ENCODE measurements at places on chromosomes 5 and 9. TPM values are rescaled to one million over a fixed set of nuclear protein-coding genes. Genes with fewer than 3 reads are reported as not detected.

DNA sequence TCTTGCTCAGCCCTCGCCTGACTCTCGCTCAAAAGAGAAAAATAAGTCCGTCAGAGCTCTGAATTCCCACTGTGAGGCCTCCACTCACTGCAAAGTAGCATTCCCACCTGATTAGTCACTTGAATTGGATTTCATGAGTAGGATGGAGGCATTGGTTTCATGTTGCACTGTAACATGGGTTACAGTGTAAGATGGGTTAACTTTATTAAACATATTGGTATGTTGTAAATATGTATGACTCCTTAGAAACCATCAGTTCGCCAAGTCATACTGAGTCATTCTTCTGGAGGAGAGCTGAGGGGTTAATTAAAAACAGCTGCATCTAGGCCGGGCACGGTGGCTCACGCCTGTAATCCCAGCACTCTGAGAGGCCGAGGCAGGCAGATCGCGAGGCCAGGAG, 93.8 kb upstream of the BNC2 start:
- H3K27ac ChIP-seq, result no peak overlapping the region
- no peaks in the 10 kb centered on the region for H3K4me1 ChIP-seq
- H3K36me3 ChIP-seq, result no peaks in the 10 kb centered on the region
- H3K27me3 ChIP-seq, result no peaks in the 10 kb centered on the region
- DNase-seq, result no peak

DNA sequence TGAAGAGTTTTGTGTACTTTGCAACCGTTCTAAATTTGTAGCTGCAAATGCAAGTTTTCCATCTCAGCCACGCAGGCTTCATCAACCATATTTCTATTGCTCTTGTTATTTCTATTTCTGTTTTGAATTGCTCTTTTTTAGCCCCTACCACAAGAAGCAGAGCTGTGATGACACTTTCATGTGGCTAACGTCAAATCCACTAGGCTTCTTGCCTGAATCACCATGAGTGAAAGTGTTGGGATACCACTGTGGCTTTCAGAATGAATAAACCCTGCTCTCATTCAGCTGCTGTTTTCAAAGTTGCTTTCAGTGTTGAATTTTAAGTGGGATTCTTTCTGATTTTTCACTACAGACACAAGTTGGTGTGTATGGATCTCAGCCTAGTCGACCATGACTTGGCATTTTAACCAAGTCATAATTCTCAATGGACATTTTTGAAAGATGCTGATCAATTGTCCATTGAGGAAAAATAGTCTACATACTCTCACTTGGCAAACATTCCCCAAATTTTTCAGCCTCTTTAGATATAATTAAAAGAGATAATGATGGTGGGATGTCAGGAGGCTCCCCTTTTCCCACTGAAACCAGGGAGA, 41.0 kb upstream of the MTAP start:
- H3K36me3 ChIP-seq, result no peaks in the 10 kb centered on the region
- no peak for DNase-seq
- H3K4me1 ChIP-seq, result no peaks in the 10 kb centered on the region
- peaks cover 3% of the 10 kb centered on the region for H3K27me3 ChIP-seq
- no peak overlapping the region for H3K4me3 ChIP-seq

- H3K36me3 ChIP-seq, result no peaks in the 10 kb centered on the region
- peaks cover 22% of the 10 kb centered on the region for H3K4me1 ChIP-seq
- H3K27me3 ChIP-seq, result no peaks in the 10 kb centered on the region
- H3K4me3 ChIP-seq, result no peak overlapping the region
- H3K27ac ChIP-seq, result no peak overlapping the region
- DNase-seq, result no peak
These were observed 51.8 kb downstream of the DUSP1 start for GRCh38 chr5:172719211-172719610.

DNA sequence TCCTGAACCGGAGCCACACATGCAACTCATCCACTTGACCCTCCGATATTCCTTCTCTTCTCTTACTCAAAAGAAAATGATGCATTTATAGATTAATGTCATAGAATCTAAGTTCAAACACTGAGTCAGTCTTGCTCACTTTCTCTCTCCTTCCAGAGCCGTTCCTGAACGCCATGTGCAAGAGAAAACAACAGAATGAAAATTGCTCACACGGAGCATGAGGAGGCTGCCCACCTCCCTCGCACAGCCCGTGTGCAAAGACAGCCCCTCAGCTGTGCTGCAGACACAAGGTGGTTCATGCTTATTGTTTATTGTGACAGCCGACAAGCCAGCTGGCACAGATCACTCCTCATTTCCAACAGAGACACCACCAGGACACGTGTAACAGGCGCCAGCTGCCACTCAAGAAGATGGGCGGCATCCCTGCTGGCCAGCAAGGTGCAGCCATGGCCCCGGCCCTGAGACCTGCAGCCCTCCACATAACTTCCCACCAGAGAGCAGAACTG, 290.8 kb downstream of the GLIS3 start:
- H3K4me3 ChIP-seq, result no peak overlapping the region
- H3K27me3 ChIP-seq, result peaks cover 2% of the 10 kb centered on the region
- no peak overlapping the region for H3K27ac ChIP-seq
- H3K36me3 ChIP-seq, result no peaks in the 10 kb centered on the region
- no peaks in the 10 kb centered on the region for H3K4me1 ChIP-seq

DNA sequence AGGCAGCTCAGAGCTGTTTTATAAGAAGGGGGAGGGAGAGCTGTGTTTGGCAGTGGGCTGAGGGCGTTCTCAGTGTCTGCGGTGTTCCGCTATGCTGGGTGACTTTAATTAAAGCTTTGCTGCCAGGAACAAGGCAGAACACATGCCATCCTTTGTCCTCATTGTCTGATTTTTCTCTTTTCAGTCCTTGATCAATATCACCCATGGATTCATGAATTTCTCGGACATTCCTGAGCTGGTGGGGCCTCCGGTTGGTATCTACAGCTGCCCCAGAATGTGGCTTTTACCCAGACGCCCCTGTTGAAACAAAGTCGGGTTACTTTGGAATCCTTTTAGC, 66.5 kb upstream of the TGFBR1 start:
- no peak for DNase-seq
- no peaks in the 10 kb centered on the region for H3K36me3 ChIP-seq
- H3K27me3 ChIP-seq, result no peaks in the 10 kb centered on the region
- H3K4me3 ChIP-seq, result no peak overlapping the region

GRCh38 chr9:101460965-101461364, 25.4 kb upstream of the ALDOB start:
- H3K27me3 ChIP-seq, result peaks cover 2% of the 10 kb centered on the region
- H3K4me3 ChIP-seq, result no peak overlapping the region
- H3K27ac ChIP-seq, result no peak overlapping the region
- H3K4me1 ChIP-seq, result no peaks in the 10 kb centered on the region

DNA sequence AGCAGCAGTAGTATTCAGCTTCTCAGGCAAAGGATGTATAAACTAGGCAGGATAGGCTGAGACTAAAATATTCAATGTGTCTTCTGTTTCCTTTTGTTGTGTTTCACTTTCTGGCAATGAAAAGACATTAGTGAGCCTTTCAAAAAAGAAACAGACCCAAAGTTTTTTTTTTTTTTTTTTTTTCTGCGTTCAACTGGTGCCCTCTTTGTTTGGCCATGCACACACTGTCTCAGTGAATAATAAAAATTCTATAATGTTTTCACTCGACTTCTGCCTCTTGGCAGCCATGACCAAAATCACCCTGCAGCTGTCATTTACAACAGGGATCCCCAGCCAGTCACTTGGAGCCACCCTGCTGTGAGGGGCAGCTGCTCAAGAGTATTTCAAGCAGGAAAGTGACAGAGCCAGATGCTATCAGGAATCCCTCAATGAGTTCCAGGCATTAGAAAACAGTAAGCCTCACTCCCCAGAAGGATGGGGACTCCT, 44.0 kb upstream of the MAN2A1 start:
- H3K36me3 ChIP-seq, result no peaks in the 10 kb centered on the region
- DNase-seq, result no peak
- H3K27ac ChIP-seq, result no peak overlapping the region
- no peaks in the 10 kb centered on the region for H3K4me1 ChIP-seq
- H3K27me3 ChIP-seq, result peaks cover 2% of the 10 kb centered on the region
- no peak overlapping the region for H3K4me3 ChIP-seq

DNA sequence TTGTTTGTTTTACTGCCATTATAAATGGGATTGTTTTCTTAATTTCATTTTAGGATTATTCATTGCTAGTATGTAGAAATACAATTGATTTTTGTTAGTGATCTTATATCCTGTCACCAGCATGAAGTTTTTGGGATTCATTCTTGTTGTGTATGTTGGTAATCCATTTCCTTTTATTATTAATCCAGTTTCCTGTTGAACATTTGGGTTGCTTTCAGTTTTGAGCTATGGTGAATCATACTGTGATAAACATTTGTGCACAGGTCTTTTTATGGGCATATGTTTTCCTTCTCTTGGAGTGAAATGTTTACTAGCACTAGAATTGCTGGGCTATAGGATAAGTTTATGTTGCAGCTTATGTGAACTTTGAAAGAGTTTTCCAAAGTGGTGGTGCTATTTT, 69.6 kb downstream of the MAN2A1 start:
- no peak overlapping the region for H3K4me3 ChIP-seq
- DNase-seq, result peak; percentile 89
- H3K36me3 ChIP-seq, result peaks cover 2% of the 10 kb centered on the region
- peaks cover 10% of the 10 kb centered on the region for H3K4me1 ChIP-seq
- peak overlapping the region; percentile 67 for H3K27ac ChIP-seq

DNA sequence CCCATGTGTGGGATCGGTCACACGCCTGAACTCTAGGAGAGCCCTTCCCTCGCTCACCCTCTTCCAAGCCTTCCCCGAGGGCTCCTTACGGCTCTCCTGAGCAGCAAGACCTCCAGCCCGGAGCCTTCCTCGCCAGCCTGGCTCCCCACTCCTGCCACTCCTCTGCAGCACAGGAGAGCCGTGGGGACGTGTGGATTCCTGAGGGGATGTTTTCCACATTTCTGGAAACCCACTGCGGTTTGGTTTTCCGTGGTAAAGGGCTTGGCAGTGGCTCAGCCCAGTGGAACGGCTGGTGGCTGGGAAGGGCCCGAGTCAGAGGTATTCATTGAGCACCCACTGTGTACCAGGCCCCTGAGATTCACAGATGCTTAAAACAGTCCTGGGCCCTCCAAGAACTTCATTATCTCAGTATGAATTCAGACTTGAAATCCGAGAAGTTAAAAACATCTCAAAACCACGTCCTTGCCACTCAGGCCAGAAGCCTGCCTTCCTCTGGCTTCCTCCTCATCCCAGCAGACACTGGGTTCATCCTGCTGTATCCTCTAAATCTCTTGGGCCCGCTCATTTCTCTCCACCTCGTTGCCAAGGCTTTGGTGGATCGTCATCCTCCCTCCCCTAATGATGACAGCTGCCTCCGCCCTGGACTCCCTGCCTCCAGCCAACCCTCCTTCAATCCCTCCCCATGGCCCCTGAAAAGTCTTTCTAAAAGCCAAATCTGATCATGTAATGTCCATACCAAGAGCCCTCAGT, 109.6 kb downstream of the FGF18 start:
- no peaks in the 10 kb centered on the region for H3K4me1 ChIP-seq
- DNase-seq, result no peak
- peaks cover 4% of the 10 kb centered on the region for H3K27me3 ChIP-seq
- no peaks in the 10 kb centered on the region for H3K36me3 ChIP-seq

GRCh38 chr5:142046191-142046590, 33.4 kb upstream of the GNPDA1 start:
- peaks cover 4% of the 10 kb centered on the region for H3K27me3 ChIP-seq
- no peaks in the 10 kb centered on the region for H3K4me1 ChIP-seq
- no peak overlapping the region for H3K4me3 ChIP-seq

DNA sequence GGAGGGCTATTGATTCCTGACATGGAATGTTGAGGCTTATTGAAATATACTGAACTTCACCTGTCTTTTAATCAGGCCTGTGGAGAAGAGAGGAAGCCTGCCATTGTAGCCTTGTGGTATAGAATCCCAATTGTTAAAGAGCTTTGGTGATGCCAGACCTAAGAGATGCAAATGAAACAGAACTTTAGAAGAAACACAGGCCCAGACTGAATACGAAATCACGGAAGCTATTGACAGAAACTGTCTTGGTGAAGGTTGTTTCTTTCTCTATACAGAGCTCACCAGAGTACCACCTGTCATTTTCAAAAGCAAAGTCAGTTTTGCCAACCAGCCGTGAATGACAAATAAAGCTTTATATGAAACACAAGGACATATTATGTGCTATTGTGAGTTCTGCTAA, 660.3 kb downstream of the ISL1 start:
- no peak for DNase-seq
- H3K27me3 ChIP-seq, result no peaks in the 10 kb centered on the region
- no peak overlapping the region for H3K27ac ChIP-seq
- H3K4me1 ChIP-seq, result no peaks in the 10 kb centered on the region
- no peaks in the 10 kb centered on the region for H3K36me3 ChIP-seq
- H3K4me3 ChIP-seq, result no peak overlapping the region

DNA sequence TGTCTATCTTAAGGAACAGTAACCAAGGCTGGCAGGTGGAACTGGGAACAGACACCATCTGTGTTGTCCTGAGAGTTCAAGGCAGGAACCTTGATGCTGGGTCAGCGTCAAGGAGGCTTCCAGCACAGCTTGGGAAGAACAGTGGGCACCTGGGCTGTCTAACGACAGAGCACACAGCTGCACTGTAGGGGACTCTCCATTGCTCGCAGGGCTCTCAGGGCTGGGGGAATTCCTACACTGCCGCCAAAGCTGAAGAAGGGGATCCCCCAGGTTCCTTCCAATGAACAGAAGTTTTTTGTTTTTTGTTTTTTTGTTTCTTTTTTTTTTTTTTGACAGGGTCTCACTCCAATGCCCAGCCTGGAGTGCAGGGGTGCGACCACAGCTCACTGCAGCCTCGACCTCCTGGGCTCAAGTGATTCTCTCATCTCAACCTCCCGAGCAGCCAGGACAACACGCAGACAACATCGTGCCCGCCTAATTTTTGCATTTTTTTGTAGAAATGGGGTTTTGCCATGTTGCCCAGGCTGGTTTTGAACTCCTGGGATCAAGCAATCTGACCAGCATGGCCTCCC, 81.9 kb downstream of the PTPN3 start:
- DNase-seq, result no peak
- H3K36me3 ChIP-seq, result no peaks in the 10 kb centered on the region
- H3K27me3 ChIP-seq, result no peaks in the 10 kb centered on the region
- no peak overlapping the region for H3K27ac ChIP-seq

- H3K36me3 ChIP-seq, result no peaks in the 10 kb centered on the region
- H3K4me1 ChIP-seq, result no peaks in the 10 kb centered on the region
- H3K4me3 ChIP-seq, result no peak overlapping the region
- DNase-seq, result no peak
- H3K27me3 ChIP-seq, result no peaks in the 10 kb centered on the region
- no peak overlapping the region for H3K27ac ChIP-seq
These were observed 230.9 kb downstream of the GAS1 start for GRCh38 chr9:86716326-86716922.

GRCh38 chr5:79209505-79209904, 26.4 kb upstream of the JMY start:
- H3K4me1 ChIP-seq, result peaks cover 4% of the 10 kb centered on the region
- no peak overlapping the region for H3K4me3 ChIP-seq
- H3K27ac ChIP-seq, result no peak overlapping the region

GRCh38 chr9:129895376-129896268, 60.4 kb downstream of the USP20 start:
- DNase-seq, result no peak
- no peaks in the 10 kb centered on the region for H3K27me3 ChIP-seq
- H3K36me3 ChIP-seq, result peaks cover 19% of the 10 kb centered on the region
- no peak overlapping the region for H3K27ac ChIP-seq

- no peak overlapping the region for H3K27ac ChIP-seq
- peak overlapping the region; percentile 64 for H3K4me3 ChIP-seq
- DNase-seq, result no peak
- H3K27me3 ChIP-seq, result no peaks in the 10 kb centered on the region
These were observed 5.6 kb upstream of the RNF44 start for GRCh38 chr5:176542596-176543427.

Gene TMC1
- 1.5 TPM for total RNA-seq

Gene PCDHGB3
- total RNA-seq, result 1.7 TPM

Gene CRHBP
- 0.51 TPM for total RNA-seq

Gene DBH
- not detected for total RNA-seq

Gene MAMDC2
- 0.85 TPM for total RNA-seq

Gene PTPRD
- 23.2 TPM for total RNA-seq

Gene HARS1
- total RNA-seq, result 104 TPM
